ENCODE measurements at places on chromosomes 2 and 18.

DNA sequence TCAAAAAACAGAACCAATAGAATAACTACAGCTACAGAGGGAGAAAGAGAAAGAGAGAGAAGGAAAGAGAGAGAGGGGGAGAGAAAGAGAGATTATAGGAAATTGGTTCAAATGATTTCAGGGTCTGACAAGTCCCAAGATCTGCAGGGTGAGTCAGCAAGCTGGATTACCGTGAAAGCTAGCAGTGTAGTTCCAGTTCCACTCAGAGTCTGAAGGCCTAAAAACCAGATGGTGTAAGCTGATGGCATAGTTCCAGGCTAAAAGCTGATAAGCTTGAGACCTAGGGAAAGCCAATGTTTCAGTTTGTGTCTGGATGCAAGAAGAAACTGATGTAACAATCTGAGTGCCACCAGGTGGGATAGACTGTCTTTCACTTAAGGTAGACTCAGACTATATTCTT is 397.7 kb downstream of the TRIB2 start:
- DNase-seq: no peak

DNA sequence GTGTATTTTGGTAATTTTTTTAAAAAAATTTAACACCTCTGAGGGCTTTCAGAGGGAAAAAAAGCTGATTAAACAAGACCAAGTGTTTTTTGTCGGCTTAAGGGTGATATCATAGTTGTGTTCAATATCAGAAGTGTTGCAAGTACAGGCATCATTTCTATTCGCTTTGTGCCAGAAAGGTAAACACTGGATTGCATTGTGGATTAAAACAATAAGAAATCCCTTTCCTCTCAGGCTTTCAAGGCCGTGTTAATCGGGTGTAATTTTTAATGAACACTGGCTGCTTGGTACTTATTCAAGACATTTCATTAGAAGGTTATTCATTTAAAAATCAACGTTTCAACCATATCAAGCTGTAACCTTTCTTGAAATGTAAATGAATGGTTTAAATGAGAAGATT is 18.3 kb downstream of the FIGN start:
- no peak for DNase-seq

- DNase-seq: no peak
Observed at GRCh38 chr2:61604433-61604832, 66.3 kb upstream of the XPO1 start.

GRCh38 chr2:236753606-236754270 is 184.1 kb downstream of the ACKR3 start:
- no peak for DNase-seq

DNA sequence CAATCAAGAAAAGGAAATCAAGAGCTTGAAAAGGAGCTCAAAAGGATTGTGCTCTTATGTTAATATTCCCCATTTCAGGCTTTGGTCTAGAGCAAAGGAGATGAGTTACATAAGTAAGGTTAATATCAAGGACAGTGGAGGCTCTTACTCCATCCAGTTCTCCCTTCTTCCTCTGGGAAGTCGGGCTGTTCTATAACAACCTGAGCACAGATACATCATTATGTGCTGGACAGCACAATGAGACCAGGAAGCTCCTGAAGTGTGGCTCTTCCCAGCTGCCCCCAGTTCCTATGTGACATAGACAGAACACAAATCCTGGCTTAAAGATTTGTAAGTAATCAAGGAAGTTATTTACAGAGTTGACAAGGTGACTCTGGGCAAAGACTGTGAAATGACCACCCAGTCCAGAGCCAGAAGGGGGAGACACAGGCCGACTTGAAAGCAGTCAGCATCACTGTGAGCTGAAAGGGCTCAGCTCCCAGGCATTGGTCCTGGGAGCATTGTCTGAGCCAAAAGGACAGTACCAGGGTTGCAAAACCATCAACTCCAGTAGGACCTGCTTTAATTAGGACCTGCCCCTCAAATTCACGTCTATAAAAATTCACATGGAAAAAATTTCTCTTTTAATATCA is 917.6 kb upstream of the ACVR2A start:
- DNase-seq: no peak

All from CD4-positive, alpha-beta T cell treated with Interleukin-15 for 1 hour (primary cell).